ENCODE measurements at places on chromosomes 2 and 18.

- H3K36me3 ChIP-seq, result no peaks in the 10 kb centered on the region
- no peak for DNase-seq
- peaks cover 2% of the 10 kb centered on the region for H3K27me3 ChIP-seq
- no peak overlapping the region for H3K27ac ChIP-seq
- H3K4me1 ChIP-seq, result peaks cover 11% of the 10 kb centered on the region
- H3K4me3 ChIP-seq, result no peak overlapping the region
Observed at GRCh38 chr2:60354713-60355112, 198.7 kb downstream of the BCL11A start.

DNA sequence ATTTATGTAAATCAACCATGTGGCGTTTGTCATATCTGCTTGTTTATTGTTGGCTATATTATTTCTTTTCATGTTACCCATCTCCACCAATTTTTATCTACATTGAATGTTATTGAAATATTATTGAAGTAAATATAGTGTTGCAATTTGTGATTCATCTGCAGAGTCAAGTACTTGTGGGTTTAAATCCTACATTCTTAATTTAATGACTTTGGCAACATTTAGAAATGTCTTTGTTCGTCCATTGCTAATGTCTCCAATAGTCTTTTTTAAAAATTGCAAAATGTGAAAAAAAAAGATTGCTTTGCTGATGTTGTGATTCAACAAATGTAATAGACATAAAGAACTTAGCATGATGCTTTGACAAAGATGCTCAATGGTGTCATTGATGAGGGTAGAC, 1572.8 kb upstream of the PIK3C3 start:
- no peaks in the 10 kb centered on the region for H3K4me1 ChIP-seq
- no peaks in the 10 kb centered on the region for H3K36me3 ChIP-seq
- H3K27me3 ChIP-seq, result no peaks in the 10 kb centered on the region
- H3K4me3 ChIP-seq, result no peak overlapping the region
- no peak for DNase-seq

- H3K36me3 ChIP-seq, result peaks cover 7% of the 10 kb centered on the region
- DNase-seq, result peak; percentile 18
- peaks cover 4% of the 10 kb centered on the region for H3K4me1 ChIP-seq
- no peaks in the 10 kb centered on the region for H3K27me3 ChIP-seq
- no peak overlapping the region for H3K4me3 ChIP-seq
Observed at GRCh38 chr2:190277234-190278112, 42.2 kb downstream of the HIBCH start.

DNA sequence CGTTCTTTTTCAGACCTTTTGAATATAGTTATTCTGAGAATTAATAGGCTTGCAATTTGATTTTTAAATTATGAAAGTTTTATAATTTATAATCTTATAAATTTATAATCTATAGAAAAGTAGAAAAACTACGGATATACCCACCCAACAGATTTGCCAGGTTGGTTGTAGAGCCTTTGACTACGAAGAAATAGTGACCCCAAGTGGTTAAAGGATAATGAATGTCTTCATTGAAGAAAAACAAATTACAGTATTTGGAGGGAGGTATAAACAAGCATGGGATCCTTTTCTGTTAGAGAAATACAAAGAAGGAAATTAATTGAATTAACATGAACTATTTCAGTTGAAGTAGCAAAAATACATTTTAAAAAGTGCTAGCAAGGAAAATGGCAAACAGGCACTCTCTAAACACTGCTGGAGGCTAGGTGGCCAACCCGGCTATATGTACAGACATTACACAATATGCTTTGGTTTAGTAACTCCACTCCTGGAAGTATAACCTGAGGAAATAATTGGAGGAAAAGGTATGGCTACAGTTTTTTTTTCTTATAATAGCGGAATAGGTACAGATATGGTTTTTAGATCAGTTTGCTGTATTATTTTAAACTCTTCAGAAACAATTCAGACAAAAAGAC, 110.9 kb downstream of the MIB1 start:
- H3K4me3 ChIP-seq, result no peak overlapping the region
- no peak overlapping the region for H3K27ac ChIP-seq
- peaks cover 29% of the 10 kb centered on the region for H3K36me3 ChIP-seq
- peaks cover 11% of the 10 kb centered on the region for H3K4me1 ChIP-seq

DNA sequence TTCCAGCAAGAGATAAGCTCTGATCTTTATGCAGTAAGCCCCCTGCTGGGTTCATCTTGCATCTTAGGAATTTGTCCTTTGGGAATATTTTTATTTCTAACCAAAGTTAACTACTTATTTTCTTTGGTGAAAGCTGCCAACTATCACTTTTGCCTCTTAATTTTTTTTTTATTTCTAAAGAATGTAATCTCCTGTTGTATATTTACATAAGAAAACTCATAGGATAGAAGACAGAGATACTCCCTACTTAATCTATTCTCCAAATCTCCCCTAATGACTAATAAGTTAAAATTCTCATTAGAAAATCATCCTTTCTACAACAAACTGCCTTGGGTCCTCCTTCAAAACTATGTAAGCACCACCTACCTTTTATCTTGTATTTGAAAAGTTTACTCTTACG, 612.2 kb upstream of the SLC39A10 start:
- H3K4me3 ChIP-seq, result no peak overlapping the region
- no peaks in the 10 kb centered on the region for H3K36me3 ChIP-seq
- H3K27ac ChIP-seq, result no peak overlapping the region
- no peaks in the 10 kb centered on the region for H3K27me3 ChIP-seq
- peaks cover 3% of the 10 kb centered on the region for H3K4me1 ChIP-seq

DNA sequence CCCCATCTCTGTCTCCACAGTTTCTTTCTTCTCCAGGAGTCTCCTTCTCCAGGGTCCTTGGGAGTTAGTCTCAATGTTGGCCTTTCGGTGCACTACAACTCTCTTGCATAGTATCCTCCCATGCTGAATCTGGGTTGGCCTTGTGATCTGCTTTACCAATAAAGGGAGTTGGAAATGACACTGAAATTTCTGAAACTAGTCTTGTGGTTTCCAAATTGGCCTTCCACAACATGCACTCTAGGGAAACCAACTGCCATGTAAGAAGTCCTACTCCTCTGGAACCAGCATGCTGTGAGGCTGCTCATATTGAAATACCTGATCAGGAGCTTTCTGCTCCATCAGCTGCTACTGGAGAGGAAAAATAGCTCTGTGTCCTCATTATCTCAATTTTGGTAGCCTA, 9.9 kb upstream of the ABHD3 start:
- H3K27ac ChIP-seq, result no peak overlapping the region
- peaks cover 8% of the 10 kb centered on the region for H3K4me1 ChIP-seq
- H3K27me3 ChIP-seq, result peaks cover 6% of the 10 kb centered on the region
- H3K4me3 ChIP-seq, result no peak overlapping the region
- no peak for DNase-seq

DNA sequence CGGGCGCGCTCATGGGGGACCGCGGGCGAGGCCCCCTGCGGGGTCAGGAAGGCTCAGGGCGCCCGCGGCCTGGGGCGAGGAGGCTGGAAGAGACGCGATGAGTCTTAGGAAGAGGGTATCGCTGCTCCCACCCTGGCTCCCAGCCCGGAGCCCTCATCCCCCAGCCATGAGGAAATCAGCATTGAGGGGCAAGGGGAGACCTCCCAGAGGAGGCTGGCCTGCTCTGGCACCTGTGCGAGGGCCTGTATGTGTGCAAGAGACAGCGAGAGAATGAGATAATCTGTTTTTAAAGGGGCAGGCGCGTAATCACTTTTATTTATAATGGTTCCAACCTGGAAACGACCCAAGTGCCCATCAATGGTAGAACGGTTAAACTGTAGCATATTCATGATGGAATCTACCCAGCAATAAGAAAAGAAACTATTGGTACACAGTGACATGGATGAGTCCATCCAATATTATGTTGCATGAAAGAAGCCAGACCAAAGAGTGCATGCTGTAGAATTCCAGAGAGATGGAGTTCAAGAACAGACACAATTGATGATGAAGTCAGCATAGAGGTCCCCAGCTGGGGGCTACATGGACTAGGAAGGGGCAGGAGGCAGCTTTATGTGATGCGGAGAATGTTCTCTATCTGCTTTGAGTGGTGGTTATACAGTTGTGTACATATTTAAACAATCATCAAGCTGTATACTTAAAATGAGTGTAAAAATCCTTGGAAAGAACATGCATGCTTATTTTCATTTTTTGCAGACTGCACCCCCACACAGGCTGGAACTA, 14.4 kb downstream of the FBXO41 start:
- peaks cover 24% of the 10 kb centered on the region for H3K4me1 ChIP-seq
- peak overlapping the region; percentile 65 for H3K4me3 ChIP-seq
- no peaks in the 10 kb centered on the region for H3K27me3 ChIP-seq
- H3K36me3 ChIP-seq, result peaks cover 3% of the 10 kb centered on the region

GRCh38 chr2:8923183-8923582, 80.3 kb downstream of the MBOAT2 start:
- DNase-seq, result no peak
- no peak overlapping the region for H3K4me3 ChIP-seq
- no peaks in the 10 kb centered on the region for H3K36me3 ChIP-seq

DNA sequence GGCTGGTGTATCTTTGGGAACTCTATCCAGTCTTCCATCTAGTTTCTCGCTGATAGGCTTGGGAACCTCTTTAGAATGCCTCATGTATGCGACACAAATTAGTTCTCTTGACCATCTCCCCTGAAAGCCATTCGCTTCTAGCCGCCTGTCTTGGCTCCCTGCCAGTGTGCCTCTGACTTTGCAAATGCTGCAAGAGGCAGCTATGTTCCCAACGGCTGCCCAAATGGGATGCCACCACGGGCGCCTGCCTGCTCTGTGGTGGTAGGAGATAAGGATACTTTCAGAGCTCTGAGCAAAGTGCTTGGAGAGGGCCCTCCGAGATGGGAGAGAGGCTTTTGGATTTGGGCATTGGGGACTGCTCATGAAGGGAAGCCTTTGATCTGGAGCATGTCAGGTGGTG, 77.7 kb upstream of the IGFBP5 start:
- H3K27ac ChIP-seq, result no peak overlapping the region
- DNase-seq, result no peak
- no peaks in the 10 kb centered on the region for H3K4me1 ChIP-seq
- no peaks in the 10 kb centered on the region for H3K36me3 ChIP-seq

DNA sequence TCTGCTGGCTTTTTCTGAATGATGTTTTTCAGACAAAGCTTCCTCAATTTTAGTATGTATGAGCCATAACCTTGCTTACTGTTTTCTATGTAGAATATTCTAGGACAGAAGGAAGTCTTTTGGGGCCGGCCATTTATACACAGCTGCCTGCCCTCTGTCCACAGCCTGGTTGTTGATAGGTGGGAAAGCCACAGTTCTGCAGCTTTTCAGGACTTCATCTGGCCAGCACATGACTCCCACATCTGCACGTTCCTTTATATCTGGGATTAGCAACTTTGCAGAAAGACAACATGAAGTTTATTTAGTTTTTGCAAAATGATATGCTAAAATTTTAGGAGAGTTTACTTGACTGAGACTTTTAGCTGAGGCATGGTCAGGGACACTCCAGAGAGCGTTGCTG, 105.6 kb downstream of the CEP192 start:
- peaks cover 76% of the 10 kb centered on the region for H3K36me3 ChIP-seq
- no peak overlapping the region for H3K4me3 ChIP-seq
- DNase-seq, result no peak
- H3K27me3 ChIP-seq, result no peaks in the 10 kb centered on the region
- H3K27ac ChIP-seq, result no peak overlapping the region

GRCh38 chr2:202847693-202848524, 23.7 kb downstream of the ICA1L start:
- no peaks in the 10 kb centered on the region for H3K4me1 ChIP-seq
- no peaks in the 10 kb centered on the region for H3K36me3 ChIP-seq
- H3K27me3 ChIP-seq, result no peaks in the 10 kb centered on the region
- no peak overlapping the region for H3K4me3 ChIP-seq
- DNase-seq, result no peak
- H3K27ac ChIP-seq, result no peak overlapping the region

- H3K27me3 ChIP-seq, result peaks cover 69% of the 10 kb centered on the region
- no peak overlapping the region for H3K4me3 ChIP-seq
- peaks cover 13% of the 10 kb centered on the region for H3K4me1 ChIP-seq
- DNase-seq, result no peak
- H3K36me3 ChIP-seq, result peaks cover 4% of the 10 kb centered on the region
Observed at GRCh38 chr2:176189681-176190641, 1.5 kb downstream of the HOXD1 start.

DNA sequence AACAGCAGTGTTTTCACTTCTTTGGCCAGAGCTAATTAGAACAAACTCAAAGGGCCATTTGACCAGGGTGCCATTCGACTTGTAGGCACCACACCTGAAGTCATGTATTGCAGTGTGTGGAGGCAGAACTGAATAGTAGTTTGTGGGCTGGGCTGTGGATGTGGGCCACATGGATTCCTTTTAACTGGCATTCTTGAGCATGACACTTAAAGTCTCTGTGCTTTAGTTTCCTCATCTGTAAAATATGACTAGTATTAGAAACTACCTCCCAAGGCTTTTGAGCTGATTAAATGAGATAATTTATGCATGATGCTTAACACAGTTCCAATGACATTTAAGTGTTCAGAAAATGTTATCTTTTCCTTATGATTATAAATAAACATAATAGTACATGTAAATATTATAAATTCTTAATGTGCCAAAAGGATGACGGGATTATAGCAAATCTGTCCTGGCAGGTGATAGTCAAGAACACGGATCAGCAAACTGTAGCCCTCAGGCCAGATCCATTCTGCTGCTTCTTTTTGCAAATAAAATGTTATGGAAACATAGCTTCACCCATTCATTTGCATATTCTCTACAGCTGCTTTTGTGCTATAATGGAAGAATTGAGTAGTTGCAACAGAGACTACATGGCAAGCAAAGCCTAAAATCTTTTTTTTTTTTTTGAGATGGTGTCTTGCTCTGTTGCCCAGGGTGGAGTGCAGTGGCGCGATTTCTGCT, 36.3 kb upstream of the CCDC68 start:
- H3K27me3 ChIP-seq, result peaks cover 2% of the 10 kb centered on the region
- DNase-seq, result no peak
- H3K27ac ChIP-seq, result no peak overlapping the region
- no peaks in the 10 kb centered on the region for H3K36me3 ChIP-seq
- H3K4me1 ChIP-seq, result no peaks in the 10 kb centered on the region

GRCh38 chr18:49225160-49225559, 235.3 kb downstream of the DYM start:
- no peak for DNase-seq
- H3K27ac ChIP-seq, result no peak overlapping the region
- no peaks in the 10 kb centered on the region for H3K27me3 ChIP-seq
- H3K4me1 ChIP-seq, result peaks cover 41% of the 10 kb centered on the region

DNA sequence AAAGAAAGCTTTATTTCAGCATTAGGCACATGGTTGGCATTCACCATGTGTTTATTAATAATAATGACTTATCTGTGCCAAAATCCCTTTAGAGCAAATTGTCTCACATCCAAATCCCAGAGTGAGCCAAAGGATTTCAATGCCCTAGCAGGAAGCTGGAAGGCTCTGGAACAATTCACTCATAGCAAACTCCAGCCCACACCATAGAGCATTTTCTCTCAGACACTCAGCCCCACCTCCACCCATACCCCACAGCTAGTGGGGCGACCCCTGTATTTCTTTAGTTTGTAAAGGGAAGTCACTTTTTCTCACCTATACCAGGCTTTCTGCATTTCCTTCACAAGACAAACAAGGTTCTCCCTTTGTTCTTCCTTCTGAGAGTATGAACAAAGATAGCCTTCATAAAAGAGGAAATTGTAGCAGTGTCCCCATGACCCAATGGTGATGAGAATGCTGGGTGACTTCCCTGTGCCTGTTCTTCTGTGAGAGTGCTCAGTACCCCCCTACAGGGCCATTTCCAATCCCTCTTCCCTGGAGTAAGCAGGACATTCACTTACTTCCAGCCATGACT, 100.1 kb upstream of the APCDD1 start:
- no peak overlapping the region for H3K4me3 ChIP-seq
- no peak for DNase-seq
- H3K27me3 ChIP-seq, result no peaks in the 10 kb centered on the region
